ENCODE measurements at places on chromosomes 12 and 14.
A peak's percentile ranks its signal among the peaks of the same experiment; 100 is the strongest.

GRCh38 chr12:3593906-3594483 is 103.0 kb downstream of the PRMT8 start:
- no peak for DNase-seq

- no peak for DNase-seq
Observed at GRCh38 chr14:94771158-94771905, 1.4 kb upstream of the GSC start.

GRCh38 chr14:75714991-75715390 is 53.9 kb downstream of the TTLL5 start:
- no peak for DNase-seq

GRCh38 chr12:124347805-124348658 is 53.1 kb downstream of the RFLNA start:
- DNase-seq = peak; percentile 13

GRCh38 chr12:117889098-117889497 is 79.7 kb downstream of the KSR2 start:
- no peak for DNase-seq

- DNase-seq = no peak
Observed at GRCh38 chr14:35133542-35134328, 11.4 kb downstream of the PRORP start.

- DNase-seq = no peak
Observed at GRCh38 chr14:49550286-49551184, 35.6 kb downstream of the RPS29 start.

DNA sequence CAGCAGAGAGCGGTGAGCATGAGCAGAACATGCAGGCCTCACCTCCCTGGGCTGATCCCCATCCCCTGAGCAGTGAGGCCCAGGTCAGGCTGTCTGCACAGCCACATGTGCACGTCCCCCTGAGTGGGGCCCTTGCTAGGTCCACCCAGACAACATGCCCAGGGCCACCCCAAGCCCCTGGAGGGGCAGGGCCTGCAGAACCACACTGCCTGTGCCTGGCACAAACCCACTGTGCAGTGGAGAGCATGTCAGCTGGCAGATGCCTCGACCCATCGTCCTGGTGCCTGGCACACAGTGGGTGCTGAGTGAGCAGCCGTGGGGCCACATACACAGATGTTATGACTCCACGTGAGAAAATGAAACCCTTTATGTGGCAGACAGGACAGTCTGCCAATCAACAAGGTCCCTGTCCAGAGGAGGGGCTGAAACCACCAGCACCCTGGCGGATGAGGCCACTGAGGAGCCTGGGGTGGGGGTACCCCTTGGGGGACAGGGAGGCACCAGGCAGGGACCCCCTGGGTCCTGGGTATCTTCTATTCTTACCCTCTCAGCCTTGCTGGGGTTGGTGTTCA is 8.3 kb downstream of the ANHX start:
- DNase-seq = no peak

DNA sequence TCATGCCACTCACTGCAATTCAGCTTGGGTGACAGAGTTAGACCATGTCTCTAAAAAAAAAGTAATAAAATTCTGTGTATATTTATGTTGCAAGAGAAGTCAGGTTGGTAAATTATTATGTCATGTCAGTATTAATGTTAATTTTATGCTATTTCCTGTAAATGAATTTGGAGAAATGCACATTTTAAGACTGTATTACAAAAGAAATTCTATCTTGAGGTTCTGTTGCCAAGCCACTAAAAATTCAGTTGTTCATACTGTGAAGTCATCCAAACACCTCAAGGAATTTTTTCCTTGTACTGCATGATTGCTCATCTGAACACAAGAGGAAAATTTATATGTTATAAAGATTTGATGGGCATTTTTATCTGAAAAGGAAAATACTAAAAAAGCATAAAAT is 23.3 kb upstream of the HMGA2 start:
- no peak for DNase-seq

DNA sequence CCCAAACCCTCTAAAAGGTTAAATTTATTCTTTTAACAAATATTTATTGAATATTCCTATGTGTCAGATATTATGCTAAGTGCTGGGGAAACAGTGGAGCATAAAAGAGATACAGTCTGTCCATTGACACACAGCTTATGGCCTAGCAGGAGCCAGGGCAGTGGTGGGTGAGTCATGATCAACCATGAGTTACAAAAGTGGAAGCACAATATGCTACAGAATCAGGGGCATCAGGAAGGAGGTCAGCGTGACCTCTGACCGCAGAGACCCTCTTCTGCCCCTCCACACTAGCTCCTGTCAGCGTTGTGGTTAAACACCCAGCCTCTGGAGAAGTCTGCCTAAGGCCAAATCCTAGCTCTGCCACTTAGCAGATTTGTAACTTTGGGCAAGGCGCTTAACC is 4.7 kb upstream of the PPP1R1A start:
- DNase-seq = no peak

DNA sequence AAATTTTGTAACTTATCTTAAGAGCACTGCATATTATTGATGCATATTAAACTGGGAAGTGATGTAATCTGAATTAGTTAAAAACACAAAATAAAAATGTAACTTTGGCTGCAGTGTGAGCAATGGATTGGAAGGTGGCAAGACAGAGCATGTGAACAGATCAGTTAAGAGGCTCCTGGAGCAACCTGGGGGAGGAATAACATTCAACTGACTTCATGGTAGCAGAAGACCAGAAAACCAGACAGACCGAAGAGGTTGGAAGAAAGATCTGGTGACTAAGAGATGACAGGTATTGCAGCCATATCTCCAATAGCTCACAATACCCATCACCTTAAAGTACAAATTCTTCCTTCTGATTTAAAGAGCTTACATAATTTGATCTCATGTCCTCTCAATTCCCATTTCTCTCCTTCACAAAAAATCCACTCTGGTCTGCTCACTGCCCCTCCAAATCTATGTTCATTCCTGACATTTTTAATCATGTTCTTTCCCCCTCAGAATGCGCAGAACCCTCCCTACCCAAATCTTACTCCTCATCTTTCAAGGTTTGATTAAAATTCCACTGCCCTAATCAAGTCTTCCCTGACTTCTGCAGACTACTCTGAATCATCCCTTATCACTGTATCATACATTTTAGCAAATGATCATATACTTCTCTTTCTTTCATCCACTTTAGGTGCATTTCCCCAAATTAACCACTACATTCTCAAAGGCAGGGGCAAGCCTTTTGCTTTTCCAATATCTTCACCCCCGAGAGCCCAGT is 51.5 kb downstream of the DUSP16 start:
- no peak for DNase-seq

DNA sequence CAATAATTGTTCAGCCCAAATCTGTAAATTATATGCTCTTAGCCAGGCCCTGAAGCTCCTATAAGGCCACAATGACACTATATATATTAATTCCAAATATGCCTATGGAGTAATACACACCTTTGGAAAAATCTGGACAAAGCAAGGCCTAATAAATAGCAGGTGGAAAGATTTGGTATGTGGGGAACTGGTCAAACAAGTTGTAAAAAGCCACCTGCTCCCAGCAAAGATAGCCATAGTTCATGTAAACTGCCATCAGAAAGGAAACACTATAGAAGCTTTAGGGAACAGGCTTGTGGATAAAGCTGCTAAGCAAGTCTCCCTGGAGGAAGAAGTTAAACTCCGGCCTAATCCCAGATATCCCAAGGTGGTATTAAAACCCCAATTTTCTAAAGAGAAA is 29.7 kb downstream of the PRMT8 start:
- DNase-seq = no peak

- no peak for DNase-seq
Observed at GRCh38 chr14:93734086-93734822, 54.0 kb downstream of the PRIMA1 start.

DNA sequence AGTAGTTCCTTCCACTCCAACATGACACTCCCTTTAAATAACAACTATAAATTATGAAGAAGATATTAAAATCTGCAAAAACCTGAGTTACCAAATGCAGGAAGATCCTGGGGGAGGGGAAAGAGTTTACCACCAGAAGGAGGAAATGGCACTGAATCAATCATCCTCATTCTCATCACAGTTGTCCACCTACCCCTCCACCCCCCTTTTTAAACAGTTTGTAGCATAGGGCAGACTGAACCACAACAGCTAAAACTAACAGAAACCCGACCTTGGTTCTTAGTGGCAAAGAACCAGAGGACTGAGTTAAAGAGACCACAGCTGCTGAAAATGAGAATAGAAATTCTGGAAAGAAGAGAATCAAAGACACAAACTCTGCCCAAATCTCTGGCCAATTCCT is 189.5 kb downstream of the MED13L start:
- DNase-seq = no peak

- peak; percentile 27 for DNase-seq
Observed at GRCh38 chr12:62192180-62192902, 67.9 kb upstream of the USP15 start.

DNA sequence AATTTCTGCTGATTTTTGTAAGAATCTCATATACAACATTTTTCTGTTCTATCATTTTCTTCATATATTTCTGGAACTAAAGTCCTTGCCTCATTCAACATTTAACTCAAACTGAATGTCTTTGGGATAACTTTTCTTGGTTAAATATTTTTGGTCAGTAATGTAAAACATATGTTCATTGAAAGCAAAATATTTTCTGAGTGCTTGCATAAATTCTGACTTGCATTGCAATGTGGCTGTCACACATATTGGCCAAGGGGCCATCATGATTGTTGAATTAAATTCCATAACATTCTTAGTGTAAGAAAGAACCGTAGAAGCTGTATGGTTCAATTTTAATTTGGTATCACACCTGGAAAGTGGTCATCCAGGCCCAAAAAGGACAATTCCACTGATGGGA is 369.4 kb downstream of the GALC start:
- no peak for DNase-seq

- no peak for DNase-seq
Observed at GRCh38 chr14:103329401-103330347, 4.4 kb upstream of the EIF5 start.

DNA sequence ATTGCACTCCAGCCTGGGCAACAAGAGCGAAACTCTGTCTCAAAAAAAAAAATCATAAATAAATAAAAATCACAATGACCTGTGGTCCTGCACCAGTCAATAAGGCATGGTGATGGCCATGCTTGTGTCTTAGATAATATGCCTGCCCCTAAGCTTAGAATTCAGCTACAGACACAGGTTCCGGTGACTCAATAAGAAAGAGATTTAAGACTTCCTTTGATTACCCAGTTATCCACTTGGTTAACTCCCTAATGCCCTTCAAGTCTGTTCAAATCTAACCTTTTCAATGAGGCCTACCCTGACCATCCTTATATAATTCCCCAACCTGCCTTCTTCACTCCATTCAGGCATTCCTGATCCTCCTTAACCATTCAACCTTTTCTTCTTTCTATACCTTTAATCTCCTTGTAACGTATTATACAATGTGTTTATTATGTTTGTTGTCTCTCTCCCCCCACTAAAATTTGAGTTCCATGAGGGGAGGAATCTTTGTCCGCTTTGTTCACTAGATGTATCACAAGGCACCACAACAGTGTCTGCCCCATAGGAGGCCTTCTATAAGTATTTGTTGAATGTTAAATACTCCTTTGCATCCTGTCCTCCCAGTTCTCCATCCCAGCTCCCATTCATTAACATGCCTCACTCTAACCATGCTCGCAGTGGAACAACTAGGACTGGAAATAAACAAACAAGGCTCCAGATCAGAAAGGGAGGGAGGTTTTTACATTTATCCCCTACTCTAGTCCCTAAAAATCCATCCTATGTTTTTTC is 8.9 kb downstream of the MAP4K5 start:
- DNase-seq = no peak

DNA sequence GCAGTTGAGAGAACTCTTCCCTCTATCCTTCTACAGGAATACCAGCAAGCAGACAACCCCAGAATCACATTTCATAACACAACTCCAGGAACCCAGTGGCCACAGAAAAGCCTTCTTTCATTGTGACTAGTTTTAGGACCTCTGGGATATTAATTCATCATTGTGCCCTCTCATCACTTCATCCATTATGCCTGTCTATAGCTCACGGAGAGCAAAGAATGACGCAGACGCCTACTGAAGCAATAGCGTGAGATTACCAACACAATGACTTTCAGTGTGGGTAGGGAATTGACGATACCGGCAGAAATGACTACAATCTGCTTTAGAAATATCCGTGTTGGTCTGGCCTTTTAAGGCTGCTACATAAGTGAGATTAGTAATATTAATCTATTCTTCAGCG is 158.1 kb upstream of the FOXG1 start:
- DNase-seq = no peak

- no peak for DNase-seq
Observed at GRCh38 chr12:121784460-121784859, 9.0 kb downstream of the RHOF start.

- DNase-seq = no peak
Observed at GRCh38 chr12:72081777-72082176, 143.1 kb downstream of the TPH2 start.

- no peak for DNase-seq
Observed at GRCh38 chr14:65210822-65211182, 108.5 kb upstream of the MAX start.

DNA sequence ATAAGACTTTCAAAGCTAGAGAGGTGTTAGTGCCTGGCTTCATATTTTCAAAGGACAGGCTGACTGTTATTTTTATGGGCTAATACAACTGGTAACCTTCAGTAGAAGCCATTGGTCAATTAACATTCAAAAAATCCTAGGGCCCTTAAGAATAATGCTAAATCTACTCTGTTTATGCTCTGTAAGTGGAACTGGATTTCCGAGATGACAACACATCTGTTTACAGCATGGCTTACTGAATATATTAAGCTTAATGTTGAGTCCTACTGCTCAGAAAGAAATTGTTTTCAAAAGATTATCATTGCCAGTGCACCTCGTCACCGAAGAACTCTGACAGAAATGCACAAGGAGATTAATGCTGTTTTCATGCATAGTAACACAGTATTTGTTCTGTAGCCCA is 239.9 kb downstream of the TMTC2 start:
- DNase-seq = no peak

GRCh38 chr12:88571543-88571942 is 8.7 kb downstream of the KITLG start:
- no peak for DNase-seq

- DNase-seq = no peak
Observed at GRCh38 chr14:91254461-91254860, 10.0 kb upstream of the GPR68 start.

Data from T follicular helper cell (primary cell).